Naive thymus-derived CD8-positive, alpha-beta T cell (primary cell): ENCODE measurements at places on chromosomes 2 and 18.

DNA sequence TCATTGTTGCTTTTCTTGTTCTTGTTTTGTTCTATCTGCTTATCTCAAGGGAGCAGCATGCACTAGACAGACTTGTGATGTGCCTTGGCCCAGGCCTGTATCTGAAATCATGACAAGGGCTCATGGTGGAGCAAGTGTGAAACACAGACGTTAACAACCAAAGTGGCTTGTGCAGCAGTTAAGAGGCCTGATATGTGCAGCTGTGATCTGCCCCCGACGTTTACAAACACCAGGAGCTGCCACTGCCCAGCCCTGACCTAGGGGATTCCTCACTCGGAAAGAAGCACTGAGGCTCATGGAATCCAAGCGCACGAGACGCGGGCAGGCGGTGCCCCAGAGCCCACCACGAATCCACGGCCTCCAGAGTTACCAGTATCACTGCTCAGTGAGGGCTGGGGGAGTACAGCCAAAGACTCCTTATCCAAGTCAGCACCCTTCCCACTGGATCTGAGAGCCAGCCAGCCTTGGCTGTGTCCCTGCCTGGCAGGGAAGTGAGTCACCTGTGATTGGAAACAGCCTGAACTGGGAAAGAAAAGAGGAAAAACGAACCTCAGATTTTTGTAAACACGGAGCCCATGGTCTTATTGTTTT is 62.3 kb upstream of the SNTG2 start:
- DNase-seq = no peak

GRCh38 chr2:9805435-9806297 is 37.6 kb upstream of the TAF1B start:
- no peak for DNase-seq

DNA sequence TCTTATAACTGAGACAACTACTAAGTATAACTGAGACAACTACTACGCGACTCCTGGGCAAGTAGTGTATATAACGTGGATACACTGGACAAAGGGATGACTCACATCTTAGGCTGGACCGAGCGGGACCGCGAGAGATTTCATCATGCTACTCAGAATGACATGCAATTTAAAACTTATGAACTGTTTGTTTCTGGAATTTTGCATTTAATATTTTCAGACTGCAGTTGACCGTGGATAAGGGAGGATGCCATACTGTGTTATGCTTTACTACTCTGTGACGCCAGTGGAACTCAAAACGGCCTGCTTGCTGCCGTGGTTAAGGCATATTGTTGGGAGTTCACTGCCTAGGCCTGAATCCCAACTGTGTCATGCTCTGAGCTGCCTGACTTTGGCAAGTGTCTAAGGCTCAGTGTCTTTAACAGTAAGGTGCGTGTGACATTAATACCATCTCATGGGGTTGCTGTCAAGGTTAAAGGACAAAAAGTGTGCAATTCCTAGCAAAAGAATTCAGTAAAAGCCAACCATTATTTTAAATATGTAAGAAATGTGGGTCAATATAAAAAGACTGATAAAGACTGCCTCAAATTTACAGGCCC is 64.6 kb downstream of the BMP10 start:
- no peak for DNase-seq

DNA sequence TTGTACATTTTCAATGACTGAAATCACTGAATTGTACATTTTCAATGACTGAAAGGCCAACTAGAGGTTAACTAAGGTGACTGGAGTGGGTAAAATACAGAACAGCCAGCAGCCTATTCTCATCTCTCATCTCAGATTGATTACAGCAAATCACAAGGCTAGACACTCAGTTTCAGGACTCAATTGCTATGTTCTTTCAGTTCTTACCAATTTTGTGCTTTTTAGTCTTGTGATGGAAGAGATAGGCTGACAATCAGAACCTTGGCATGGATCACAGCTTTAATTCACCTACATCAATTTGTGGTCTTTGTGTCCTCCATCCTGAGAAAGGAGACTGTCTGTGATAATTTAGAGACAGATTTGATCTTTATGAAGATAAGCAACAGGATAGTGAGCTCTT is 124.7 kb downstream of the GULP1 start:
- no peak for DNase-seq

GRCh38 chr18:49970319-49970718 is 157.0 kb upstream of the ACAA2 start:
- no peak for DNase-seq

- no peak for DNase-seq
These were observed 413.7 kb upstream of the FAM98A start for GRCh38 chr2:34012715-34013302.

DNA sequence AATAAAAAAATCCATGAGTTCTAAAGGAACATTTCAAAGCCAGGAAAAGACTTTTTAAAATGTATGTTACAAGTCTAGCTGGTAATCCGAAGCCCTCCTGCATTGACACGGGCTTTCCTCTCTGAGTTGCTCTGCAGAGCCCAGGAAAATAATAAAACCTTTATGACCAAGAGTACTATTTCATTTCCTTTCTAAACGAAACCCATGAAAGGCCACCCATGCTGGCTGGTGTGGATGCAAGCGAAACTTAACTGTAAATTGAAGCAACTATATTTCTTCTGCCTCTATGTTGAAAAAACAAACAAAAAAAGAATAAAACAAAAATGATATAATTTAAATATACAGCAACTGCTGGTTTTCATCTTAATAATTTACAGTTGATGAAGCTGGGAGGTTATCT is 41.3 kb upstream of the ZNF532 start:
- DNase-seq = no peak

- DNase-seq = no peak
These were observed 5.0 kb downstream of the FZD7 start for GRCh38 chr2:202038471-202039277.

GRCh38 chr2:8882094-8882493 is 44.7 kb upstream of the KIDINS220 start:
- DNase-seq = no peak

DNA sequence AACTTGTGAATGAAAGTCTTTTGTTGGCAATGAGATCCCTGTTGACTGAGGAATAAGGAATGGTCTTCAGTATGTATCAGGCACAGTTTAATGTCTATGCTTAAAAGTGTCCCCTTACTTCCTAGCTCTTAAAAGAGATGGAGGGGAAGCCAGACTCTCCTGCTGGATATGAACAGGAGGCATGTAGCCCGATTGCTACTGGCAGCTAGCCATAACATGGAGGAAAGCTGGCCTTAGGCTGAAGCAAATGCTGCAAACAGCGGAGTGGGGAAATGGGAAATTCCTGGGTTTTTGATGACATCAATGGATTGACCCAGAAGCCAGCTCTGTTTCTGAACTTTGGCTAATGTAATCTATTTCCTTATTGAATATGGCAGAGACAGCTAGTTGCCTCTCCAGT is 266.1 kb downstream of the SLC4A3 start:
- DNase-seq = no peak

DNA sequence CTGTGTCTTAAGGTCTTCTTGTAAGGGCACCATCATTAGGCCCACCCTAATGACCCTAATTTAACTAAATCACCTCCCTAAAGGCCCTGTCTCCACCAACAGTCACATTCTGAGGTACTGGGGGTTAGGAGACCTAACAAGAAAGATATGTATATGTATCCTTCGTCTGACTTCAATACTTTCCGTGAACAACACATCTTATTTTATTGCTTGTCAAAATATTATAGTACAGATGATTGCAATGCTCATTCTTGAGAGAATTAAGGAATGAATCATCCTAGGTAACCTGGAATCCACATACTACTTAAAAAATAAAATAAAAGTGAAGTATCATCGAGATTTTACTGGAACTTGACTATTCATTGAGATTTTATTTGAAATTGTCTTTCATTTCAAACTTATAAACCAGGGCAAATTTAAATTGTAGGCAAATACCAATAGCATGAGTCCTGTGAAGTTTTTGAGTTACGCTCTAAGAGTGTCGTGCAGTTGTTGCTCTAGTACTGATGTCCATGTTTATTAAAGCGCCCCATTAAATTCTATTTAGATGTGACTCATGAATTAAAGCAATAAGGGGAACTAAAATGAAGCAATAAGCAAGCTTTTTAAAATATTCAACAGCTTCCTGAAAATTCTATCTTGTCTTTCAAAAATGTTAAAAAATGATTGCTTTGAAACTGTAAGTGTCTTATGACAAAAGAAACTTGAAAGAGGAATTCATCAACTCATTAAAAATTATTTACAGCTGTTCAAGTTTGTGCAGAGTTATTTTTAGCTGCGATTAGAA is 40.0 kb downstream of the CCDC102B start:
- no peak for DNase-seq

GRCh38 chr2:168796583-168797285 is 5.7 kb upstream of the NOSTRIN start:
- no peak for DNase-seq

DNA sequence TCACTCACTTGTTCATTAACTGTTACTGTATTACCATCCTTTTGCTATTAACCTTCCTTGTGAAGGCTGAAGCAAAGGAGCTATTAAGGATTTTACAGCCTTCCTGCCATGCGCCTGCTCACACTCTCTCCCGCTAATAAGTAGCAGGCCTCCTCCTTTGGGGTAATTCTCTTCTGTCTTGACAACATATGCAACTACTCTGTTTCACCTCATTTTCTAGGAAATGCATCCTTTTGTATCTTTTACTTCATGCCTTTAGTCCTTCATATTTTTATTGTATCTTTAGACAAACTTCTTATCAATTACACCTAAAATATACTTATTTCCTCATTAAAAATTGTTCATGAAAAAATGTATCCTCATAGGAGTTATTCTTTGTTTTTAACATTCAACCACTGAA is 434.9 kb upstream of the LYPD1 start:
- no peak for DNase-seq

- no peak for DNase-seq
These were observed 5.0 kb downstream of the TMEM237 start for GRCh38 chr2:201638326-201638725.

GRCh38 chr2:175251425-175252041 is 70.0 kb upstream of the ATP5MC3 start:
- peak; percentile 5 for DNase-seq

- DNase-seq = no peak
These were observed 99.9 kb downstream of the RBBP8 start for GRCh38 chr18:23033056-23033455.

DNA sequence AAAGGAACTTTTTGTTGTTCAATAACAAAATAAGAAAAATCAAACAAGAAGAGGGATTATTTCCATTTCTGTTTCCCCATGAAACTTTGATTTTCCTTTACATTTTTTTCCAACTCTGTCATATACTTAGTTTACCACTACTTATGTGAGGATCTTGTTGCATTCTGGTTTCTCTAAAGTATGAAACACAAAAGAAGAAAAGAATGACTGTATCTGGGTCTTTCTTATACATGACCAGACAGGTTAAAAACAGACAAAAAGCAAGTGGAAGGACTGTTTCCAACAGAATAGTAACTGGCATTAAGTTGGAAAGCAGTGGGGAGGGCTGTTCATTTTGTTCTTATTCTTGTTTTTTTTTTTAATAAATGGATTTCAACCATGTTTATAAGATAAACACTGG is 1207.8 kb upstream of the FAM98A start:
- DNase-seq = no peak

- DNase-seq = no peak
These were observed 319.9 kb upstream of the HS6ST1 start for GRCh38 chr2:128638341-128639119.

DNA sequence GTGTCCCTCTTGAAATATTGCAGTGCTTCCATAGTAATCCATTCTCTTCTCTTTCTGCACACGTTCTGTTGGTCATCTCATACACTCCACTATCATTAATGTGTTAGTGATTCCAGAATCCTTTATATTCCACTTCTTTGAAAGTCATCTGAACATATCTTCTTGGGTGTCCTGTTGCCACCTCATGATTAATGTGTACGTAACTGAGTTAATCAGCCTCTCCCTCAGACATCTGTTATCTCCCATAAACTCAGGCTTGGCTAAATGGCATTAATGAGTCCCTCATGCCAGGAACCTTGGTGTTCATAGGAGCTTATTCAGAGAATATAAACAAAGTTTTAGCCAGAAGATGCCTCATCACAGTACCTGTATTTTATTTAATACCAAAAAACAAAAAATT is 126.4 kb downstream of the NCOA1 start:
- DNase-seq = no peak

DNA sequence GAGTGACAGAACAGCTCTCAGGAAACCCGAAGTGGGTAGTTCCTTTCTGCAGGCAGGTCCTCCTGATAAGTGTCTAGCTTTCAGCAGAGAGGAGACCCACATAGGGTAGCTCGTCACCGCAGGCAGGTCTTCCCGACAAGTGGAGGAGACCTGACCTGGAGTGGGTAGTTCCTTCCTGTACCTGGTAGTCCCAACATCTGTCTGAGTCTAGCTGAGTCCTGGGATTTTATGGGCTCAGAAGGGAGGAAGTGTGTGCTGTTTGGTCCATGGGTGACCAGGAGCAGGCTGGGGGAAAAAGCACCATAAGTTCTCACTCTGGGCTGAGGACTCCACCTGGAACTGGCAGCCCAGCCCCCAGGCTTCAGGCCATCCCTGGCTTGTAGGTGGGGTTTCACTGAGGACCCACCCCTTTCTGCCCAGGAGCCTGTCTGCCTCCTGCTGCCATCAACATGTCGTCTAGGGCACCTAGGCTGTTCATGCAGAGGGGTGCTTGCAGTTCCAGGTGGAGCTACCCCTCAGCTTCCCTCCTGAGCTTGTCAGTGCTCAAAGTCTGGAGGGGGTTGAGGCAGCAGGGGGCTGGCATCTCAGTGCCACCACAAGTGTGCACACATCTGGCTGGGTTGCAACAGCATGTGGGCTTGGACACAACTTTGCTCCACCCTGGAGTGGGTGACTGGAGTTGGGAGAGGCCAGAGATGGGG is 9.4 kb downstream of the DYSF start:
- DNase-seq = no peak

- no peak for DNase-seq
These were observed 479.3 kb downstream of the PTPRM start for GRCh38 chr18:8046441-8046840.

- DNase-seq = no peak
These were observed 57.6 kb downstream of the SGPP2 start for GRCh38 chr2:222481941-222482340.

GRCh38 chr18:25228410-25228809 is 123.6 kb downstream of the ZNF521 start:
- no peak for DNase-seq

GRCh38 chr2:28232295-28232694 is 160.4 kb upstream of the FOSL2 start:
- no peak for DNase-seq

GRCh38 chr2:14677039-14677438 is 44.5 kb downstream of the LRATD1 start:
- DNase-seq = no peak
